IMR-90 (cell line): ENCODE measurements at places on chromosomes 4 and X. TPM values are rescaled to one million over a fixed set of nuclear protein-coding genes. Genes with fewer than 3 reads are reported as not detected.

- DNase-seq = peak; percentile 91
Observed at GRCh38 chr4:71456841-71457240, 118.0 kb downstream of the SLC4A4 start.

DNA sequence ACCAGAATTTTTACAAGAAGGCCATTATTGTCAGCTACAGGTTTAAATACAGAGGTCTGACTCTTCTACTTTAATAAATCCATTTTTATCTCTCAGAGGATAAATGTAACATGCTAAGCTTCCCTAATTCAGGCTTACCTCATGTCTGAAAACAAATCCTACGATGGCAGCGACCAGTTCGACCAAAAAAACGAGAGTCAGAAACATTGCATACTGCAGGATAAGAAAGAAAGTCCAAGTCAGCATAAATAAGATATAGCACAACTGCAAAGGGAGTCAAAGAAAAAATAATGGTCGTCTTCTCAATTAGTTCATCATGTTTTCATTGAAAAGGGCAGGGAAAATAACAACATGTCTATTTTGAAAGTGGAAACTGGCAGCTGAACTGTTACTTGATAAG is 1.6 kb downstream of the TSPAN6 start:
- DNase-seq = no peak

The HTN1 gene
- polyA plus RNA-seq = not detected in 2 replicates

DNA sequence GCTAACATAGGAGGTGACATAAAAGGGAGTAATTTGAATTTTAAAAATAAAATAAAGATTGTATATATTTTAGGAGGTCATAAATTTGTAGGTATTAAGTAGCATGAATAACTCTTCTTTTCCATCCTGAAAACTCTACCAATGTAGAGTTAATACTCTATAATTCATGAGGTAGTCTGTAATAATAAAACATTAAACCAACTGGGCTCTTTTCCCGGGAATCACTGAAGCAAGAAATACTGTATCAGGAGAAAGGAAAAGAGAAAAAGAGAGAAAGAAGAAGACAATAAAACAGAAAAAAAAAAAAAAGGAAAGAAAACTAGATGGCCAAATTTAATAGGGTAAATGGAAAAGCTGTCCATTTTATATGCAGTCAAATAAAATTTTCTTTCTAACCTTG is 984.4 kb downstream of the CCSER1 start:
- DNase-seq = no peak

DNA sequence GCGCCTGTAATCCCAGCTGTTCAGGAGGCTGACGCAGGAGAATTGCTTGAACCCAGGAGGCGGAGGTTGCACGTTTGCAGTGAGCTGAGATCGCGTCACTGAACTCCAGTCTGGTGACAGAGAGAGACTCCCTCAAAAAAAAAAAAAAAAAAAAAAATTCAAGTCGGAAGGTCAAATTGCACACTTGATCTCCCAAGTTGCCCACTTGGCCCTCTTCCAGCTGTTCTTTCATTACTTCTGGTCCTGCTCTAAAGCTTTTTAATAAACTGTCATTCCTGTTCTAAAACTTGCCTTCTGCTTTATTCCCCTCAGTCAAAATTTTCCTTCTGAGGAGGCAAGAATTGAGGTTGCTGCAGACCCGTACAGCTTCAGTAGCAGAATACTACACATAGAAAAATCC is 2358.0 kb downstream of the ARAP2 start:
- DNase-seq = no peak

The NPFFR2 gene
- polyA plus RNA-seq = not detected in 2 replicates

GRCh38 chrX:25067271-25068172 is 51.8 kb upstream of the ARX start:
- no peak for DNase-seq

DNA sequence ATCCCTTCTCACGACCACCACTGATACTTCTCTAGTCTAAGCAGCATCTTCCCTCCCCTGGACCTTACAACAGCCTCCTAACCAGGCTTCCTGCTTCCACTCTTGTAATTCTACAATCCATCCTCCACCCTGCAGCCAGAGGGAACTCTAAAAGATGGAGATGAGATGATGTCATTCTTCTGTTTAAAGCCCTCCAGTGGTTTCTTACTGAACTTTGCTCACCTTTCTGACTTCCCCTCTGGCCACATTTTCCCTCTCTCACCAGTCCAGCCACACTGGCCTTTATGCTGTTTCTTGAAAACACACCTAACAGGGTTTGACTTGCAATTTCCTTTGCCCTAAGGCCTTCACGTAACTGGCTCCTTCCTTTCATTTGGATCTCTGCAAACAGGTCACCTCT is 191.4 kb upstream of the NHS start:
- no peak for DNase-seq

GRCh38 chr4:163654621-163655020 is 160.1 kb downstream of the TMA16 start:
- DNase-seq = no peak

GRCh38 chrX:1321674-1322073 is 14.9 kb upstream of the IL3RA start:
- DNase-seq = no peak

- DNase-seq = no peak
Observed at GRCh38 chrX:18955676-18956075, 28.2 kb downstream of the PHKA2 start.

- DNase-seq = peak; percentile 55
Observed at GRCh38 chr4:41006141-41006540, 208.2 kb downstream of the APBB2 start.

The SOWAHB gene
- not detected in 2 replicates for polyA plus RNA-seq

GRCh38 chrX:139851730-139852129 is 81.1 kb downstream of the ATP11C start:
- DNase-seq = peak; percentile 76

- peak; percentile 67 for DNase-seq
Observed at GRCh38 chr4:7546809-7547367, 112.2 kb upstream of the PSAPL1 start.

The RHOXF2 gene
- not detected in 2 replicates for polyA plus RNA-seq

The TEX13B gene
- polyA plus RNA-seq = not detected in 2 replicates

GRCh38 chr4:128241019-128241418 is 46.6 kb downstream of the PGRMC2 start:
- DNase-seq = no peak

GRCh38 chrX:65667503-65668376 is at the start of gene MSN:
Gene MSN (plus strand): TSS chrX:65667654. CDS start chrX:65667842, 188 bp downstream.
- DNase-seq = peak; percentile 35

The AR gene
- polyA plus RNA-seq = 1.3 and 1.5 TPM in 2 replicates

The BMX gene
- polyA plus RNA-seq = not detected in 2 replicates

The KDR gene
- not detected in 2 replicates for polyA plus RNA-seq

- DNase-seq = no peak
Observed at GRCh38 chr4:73508651-73509050, 27.1 kb downstream of the AFM start.

The SPANXB1 gene
- not detected in 2 replicates for polyA plus RNA-seq

DNA sequence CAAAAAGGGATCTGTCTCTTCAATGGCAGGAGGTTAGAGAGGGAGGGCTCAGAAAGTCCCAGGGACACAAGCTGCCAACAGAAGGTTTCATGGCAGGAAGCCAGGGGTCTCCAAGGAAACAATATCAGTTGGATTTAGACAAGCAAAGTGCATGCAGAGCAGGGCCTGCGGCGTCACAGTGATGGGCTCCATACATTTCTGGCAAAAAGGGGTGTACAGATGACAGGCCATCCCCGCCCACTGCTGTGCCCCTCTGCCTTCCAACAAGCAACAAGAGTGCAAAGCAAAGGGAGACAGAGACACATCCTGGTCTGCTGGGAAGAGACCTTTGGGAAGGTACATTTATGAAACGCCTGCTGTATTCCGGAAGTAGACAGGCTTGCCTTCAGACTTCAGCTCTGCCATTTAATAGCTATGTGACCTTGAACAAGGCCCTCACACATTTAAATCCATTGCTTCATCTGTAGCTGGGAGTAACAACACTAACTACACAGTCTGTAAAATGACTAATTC is 121.2 kb downstream of the AFAP1 start:
- DNase-seq = peak; percentile 58

The HTRA3 gene
- polyA plus RNA-seq = 8.9 and 9.5 TPM in 2 replicates

GRCh38 chr4:8840006-8840793 is 31.4 kb downstream of the HMX1 start:
- DNase-seq = no peak

DNA sequence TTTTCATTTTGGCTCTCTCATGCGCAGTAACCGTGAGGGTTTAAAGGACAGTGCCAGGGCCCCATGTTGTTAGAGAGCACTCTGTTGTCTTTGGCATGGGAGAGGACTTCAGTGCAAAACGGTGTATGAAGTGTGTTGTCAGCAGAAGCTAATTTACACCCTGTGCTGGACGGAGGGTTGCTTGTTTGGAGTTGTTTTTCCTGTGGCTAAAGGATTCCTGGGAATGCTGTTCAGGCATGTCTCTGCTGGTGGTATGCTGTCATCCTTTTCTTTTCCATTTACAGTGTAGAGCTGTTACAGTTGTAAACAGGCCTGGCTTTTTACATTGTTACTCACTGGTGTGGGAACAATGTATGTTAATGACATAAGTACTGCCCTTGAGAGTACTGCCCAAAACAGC is 206.3 kb downstream of the CBR4 start:
- peak; percentile 88 for DNase-seq

- DNase-seq = no peak
Observed at GRCh38 chr4:109554971-109555370, 5.1 kb upstream of the MCUB start.

- DNase-seq = peak; percentile 20
Observed at GRCh38 chr4:181078196-181078595, 1165.0 kb upstream of the TENM3 start.

- peak; percentile 69 for DNase-seq
Observed at GRCh38 chrX:17390419-17390850, 15.4 kb downstream of the NHS start.

GRCh38 chr4:5280828-5281227 is 229.5 kb downstream of the STK32B start:
- DNase-seq = no peak

GRCh38 chr4:105352826-105353225 is 121.0 kb downstream of the PPA2 start:
- peak; percentile 56 for DNase-seq

GRCh38 chr4:6887591-6888371 is 21.8 kb upstream of the TBC1D14 start:
- no peak for DNase-seq

- peak; percentile 7 for DNase-seq
Observed at GRCh38 chr4:94378047-94378446, 35.4 kb upstream of the HPGDS start.

The SRPK3 gene
- 0.34 and 0.70 TPM in 2 replicates for polyA plus RNA-seq

DNA sequence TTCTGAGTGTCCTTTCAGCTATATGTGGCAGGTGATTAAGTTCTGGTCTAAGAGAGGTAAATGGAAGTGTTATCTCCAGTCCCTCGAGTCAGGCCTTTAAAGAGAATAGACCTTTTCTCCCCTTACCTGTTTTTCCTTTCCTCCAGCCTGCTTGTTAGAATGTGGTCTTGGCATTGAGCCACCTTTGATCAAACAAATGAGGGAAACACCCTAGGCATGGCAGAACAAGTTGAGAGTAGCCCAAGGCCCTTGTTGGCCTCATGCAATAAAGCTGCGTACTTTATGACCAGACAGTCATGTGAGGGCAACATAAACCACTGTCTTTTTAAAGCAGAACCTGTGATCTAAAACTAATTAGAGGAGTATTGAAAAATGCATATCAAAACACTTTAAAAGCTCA is 13.2 kb upstream of the IL13RA2 start:
- no peak for DNase-seq

DNA sequence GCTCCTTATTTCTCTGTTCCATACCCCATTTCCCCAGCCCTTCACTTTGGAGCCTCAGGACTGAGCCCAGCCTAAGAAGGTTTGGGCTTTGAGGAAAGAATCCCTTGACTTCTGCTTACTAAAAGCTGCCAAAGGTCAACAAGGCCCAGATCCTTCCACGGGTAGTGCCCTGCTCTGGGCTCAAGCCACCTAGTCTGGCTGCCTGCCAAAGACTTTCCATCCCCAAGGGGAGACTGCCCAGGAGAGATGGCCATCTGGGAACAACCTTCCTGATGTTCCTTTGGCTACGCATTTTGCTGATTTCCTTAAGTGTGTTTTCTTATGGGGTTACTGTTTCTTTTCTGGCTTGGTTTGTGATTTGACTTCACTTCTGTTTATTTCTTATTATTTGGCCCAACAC is 49.8 kb upstream of the NDP start:
- DNase-seq = no peak

DNA sequence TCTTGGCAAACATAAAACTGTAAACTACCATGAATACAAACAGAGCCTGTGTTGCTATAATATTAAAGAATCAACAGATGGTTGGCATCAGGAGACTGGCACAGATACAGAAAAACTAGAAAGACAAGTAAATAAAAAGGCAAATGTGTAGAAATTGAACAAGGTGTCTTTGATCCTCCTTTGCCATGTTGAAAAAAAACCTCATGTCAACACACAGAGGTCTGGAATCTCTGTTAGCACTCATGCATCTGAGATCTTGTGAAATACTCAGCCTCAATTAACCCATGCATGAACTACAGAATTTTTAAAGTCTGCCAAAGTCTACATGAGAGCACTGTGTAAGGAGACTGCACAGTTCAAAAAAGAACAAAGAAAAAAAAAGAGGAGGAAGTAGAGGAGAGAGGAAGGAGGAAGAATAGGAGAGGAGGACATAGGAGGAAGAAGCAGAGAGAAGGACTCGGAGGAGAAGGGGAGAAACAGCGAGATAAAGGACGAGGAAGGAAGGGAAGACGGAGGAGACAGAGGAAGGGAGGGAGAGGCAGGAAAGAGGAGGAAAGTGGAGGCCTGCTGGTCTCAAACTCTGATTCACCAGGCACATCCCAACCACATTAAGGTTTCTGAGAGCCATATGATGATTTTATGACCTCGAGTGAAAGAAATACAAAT is 52.8 kb downstream of the PRDM5 start:
- DNase-seq = peak; percentile 14

- DNase-seq = peak; percentile 4
Observed at GRCh38 chrX:24298191-24298590, 15.7 kb downstream of the SUPT20HL2 start.
